ENCODE measurements at places on chromosomes 6 and 20.
A peak's percentile ranks its signal among the peaks of the same experiment; 100 is the strongest.

- DNase-seq = no peak
These were observed 12.9 kb upstream of the NKX2-2 start for GRCh38 chr20:21526776-21527175.

DNA sequence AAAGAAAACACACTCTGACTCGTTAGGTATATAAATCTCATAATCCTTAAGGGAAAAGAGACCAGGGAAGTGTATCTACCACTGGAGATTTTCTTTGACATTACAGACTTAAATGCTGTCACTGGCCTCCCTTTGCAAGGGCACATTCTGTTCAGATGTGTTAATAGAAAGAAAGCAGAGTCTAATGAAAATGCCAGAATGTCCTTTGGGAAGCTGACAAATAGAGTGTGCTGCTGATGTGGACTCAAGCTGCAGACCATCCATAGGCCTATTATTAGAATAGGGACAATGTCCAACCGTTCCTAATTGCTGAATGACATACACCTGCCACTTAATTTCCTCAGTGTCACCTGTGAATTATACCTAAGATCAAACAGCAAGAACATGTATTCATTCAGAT is 41.2 kb downstream of the SLC35D3 start:
- no peak for DNase-seq

DNA sequence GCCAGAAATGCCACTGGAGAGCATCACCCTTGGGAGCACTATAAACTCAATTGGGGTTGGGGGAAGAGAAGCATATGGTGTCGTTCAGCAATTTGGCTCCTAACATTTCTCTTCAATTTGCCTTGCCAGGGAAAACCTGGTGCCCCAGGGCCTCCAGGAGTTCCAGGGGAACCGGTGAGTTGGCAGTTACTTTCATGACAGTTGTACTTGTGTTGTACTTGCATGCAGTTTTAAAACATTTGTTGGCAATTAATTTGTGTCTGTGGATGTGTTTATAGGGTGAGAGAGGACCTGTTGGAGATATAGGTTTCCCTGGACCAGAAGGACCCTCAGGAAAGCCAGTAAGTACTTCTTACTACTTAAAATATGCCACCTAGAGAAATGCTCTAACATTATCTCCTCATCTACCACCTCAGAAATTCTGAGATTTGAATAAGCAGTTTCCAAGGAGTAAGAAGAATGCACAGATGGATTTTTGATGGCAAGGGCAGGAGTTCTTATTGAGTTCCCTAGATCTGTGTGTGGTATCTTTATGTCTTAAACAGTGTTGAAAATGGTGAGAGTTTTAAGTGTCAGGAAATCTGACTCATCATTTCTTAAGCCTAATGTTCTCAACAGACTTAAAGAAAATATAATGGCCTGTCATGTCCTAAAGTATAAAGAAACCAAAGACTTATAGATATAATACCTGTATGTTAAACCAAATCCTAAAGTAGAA is 122.5 kb downstream of the COL9A1 start:
- no peak for DNase-seq

DNA sequence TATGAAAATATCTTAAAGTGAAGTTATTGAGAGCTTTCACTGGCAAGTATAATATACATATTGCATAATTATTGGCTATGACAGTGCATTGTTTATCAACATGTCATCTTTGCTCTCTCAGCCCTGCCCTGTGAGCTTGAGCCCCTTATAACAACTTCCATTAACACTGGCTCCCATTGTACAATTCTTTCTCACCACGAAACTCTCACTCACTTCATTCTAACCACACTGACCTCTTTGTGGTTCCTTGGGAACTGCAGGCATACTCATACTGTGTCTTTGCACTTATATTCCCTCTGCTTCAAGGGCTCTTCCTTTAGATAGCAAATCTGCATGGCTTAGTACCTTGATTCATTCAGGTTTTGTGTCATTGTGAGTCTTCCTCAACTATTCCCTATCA is 411.8 kb downstream of the CDKAL1 start:
- DNase-seq = no peak

DNA sequence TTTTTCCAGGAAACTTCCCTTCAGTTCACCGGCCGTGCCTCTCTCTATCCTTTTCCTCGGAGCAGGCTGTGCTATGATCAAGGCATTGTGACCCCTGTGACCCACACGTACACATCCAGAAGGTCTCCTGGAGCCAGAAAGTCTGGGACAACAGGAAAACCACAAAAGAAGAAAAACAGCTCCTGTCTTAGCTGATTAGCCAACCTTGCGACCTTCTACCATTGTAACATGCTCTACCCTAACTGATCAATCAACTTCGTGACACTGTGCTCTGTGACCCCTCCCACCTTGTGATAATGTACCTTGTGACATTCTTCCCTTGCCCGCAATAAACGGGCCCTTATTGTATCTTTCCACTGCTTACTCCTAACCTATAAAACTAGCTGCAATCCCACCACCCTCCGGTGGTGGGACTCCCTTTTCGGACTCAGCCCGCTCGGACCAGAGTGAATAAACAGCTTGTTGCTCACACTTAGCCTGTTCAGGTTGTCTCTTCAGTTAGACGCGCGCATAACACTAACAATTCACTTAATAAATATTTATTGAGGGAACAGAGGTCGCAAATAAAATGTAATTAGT is 24.2 kb downstream of the ZNF311 start:
- peak; percentile 10 for DNase-seq

DNA sequence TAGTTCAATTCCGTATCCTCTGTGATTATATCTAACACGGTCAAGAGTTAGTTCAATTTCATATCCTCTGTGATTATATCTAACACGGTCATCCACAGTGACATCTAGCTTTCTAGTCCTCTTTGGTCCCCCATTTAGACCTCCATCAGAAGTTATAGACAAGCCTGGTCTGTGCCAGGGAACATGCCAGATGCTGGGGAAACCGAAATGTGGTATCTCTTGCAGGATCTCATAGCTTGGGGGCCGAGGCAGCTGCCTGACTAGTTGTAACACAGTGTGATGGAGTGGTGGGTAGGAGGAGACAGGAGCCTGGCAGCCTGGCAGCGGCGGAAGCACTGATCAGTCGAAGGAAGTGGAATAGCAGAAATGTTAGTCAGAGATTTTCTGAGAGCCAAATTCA is 13.8 kb upstream of the SMOC2 start:
- DNase-seq = no peak

- DNase-seq = no peak
These were observed 67.6 kb upstream of the RIN2 start for GRCh38 chr20:19690462-19690861.

- no peak for DNase-seq
These were observed 81.2 kb downstream of the ASXL1 start for GRCh38 chr20:32439132-32439829.

GRCh38 chr6:155628306-155628705 is 172.7 kb upstream of the NOX3 start:
- no peak for DNase-seq

GRCh38 chr6:7188492-7188891 is 80.7 kb downstream of the RREB1 start:
- DNase-seq = no peak

GRCh38 chr20:19747903-19748302 is 10.2 kb upstream of the RIN2 start:
- no peak for DNase-seq

DNA sequence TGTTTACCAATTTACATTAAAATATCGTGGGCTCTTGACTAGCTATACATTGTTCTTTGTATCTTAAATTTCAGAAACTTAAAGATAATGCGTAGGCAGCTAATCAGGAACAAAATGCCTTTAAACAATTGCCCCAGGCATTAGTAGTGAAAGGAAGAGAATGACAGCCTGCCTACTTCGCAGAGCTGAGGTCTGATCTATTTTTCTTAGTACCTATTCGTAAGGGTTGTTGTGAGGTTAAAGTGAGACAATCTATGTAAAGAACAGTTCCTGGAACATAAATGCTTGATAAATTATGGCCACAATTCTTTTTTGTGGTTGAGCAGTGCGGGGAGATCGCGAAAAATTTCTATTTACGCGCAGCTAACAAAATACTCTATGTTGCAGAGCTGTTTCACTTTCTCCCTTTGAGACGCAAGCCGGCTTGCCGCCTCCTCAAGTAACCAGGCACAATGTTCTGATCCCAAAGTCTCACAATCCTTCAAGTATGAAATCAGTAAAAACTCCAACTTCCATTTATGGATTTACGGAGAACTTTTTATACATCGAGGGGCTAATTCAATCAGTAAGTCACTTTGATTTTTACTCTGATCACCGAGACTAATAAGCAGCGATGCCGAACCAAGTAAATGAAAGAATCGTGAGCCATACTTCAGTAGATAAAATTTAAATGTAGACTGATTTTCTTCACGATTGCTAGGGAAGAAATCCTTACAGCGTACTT is 878 bp upstream of the PNRC1 start:
- DNase-seq = peak; percentile 13
